SHP77 (cell line): ENCODE measurements at places on chromosomes 3 and 15.

- no peak for DNase-seq
These were observed 2.4 kb upstream of the PDCD6IP start for GRCh38 chr3:33795856-33796536.

- DNase-seq = no peak
These were observed 4.6 kb downstream of the WDR53 start for GRCh38 chr3:196563721-196564225.

- DNase-seq = no peak
These were observed 602.6 kb downstream of the PYDC2 start for GRCh38 chr3:192063570-192063969.

GRCh38 chr3:45647148-45647619, 42.0 kb upstream of the SACM1L start:
- peak; percentile 19 for DNase-seq
